NCI-H2107 (cell line): ENCODE measurements at places on chromosomes 5 and 9.

GRCh38 chr5:108560581-108560980 lies 178.7 kb upstream of the FBXL17 start:
- DNase-seq, result no peak

GRCh38 chr9:95157481-95158151 lies 159.9 kb downstream of the FANCC start:
- peak; percentile 65 for DNase-seq

GRCh38 chr5:102036927-102037326 lies 259.2 kb downstream of the SLCO4C1 start:
- DNase-seq, result no peak

DNA sequence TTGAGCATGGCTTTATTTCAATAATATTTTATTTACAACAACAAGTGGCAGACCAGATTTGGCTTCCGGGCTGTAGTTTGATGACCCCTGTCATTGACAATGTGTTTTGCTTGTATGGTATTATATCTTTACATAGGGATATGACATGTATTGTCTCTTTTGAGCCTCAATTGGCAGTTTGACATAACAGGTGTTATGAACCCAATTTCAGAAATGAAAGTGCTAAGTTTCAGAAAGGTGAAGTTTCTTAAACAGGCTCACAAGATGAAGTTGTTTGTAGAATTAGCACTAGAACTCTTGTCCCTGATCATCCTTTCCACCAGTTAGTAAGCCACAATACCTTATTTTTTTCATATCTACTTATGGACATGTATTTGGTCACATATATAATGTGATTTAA lies 303.0 kb upstream of the GRIA1 start:
- no peak for DNase-seq

DNA sequence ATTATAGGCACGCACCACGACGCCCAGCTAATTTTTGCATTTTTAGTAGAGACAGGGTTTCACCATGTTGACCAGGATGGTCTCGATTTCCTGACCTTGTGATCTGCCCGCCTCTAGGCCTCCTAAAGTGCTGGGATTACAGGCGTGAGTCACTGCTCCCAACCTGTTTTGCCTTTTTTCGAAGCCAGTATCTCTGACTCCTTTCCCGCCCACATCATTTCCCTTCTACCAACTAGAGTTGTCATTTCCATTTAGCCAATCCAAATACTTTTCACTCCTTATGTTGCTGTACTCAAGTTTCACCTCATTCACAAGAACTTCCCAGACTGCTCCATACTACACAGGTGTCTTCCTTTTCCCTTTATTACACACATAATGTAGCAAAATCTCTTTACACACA lies 502.6 kb upstream of the CDH6 start:
- no peak for DNase-seq
